ENCODE measurements at places on chromosomes 7 and 10.

- no peaks in the 10 kb centered on the region for H3K36me3 ChIP-seq
- peak; percentile 32 for DNase-seq
- H3K4me3 ChIP-seq: peak overlapping the region; percentile 63
Observed at GRCh38 chr10:16436367-16436757, 448 bp upstream of the PTER start.

DNA sequence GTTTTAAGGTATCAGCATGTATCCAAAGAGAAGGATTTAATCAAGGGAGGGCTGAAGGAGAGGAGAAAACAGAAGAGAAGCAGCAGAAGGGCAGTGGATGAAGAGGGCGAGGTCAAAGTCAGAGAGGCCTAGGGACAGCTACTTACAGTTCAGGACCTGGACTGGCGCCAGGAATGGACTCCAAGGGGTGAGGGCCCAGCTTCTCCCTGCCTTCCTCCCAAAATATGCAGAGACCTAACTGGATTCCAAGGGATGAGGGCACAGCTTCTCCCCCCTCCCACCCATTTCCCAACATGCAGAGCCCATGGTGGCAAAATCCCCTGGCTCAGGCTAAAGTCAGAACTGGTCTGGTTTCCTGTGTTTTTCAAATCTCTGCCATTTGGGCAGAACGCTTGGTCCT lies 3.4 kb upstream of the TCF7L2 start:
- no peaks in the 10 kb centered on the region for H3K27me3 ChIP-seq
- no peak for DNase-seq
- H3K36me3 ChIP-seq: no peaks in the 10 kb centered on the region
- peaks cover 14% of the 10 kb centered on the region for H3K4me1 ChIP-seq
- no peak overlapping the region for H3K27ac ChIP-seq

- no peaks in the 10 kb centered on the region for H3K27me3 ChIP-seq
- peaks cover 14% of the 10 kb centered on the region for H3K4me1 ChIP-seq
- H3K4me3 ChIP-seq: peak overlapping the region; percentile 27
- H3K36me3 ChIP-seq: no peaks in the 10 kb centered on the region
- peak; percentile 61 for DNase-seq
Observed at GRCh38 chr10:124354411-124355382, 64.0 kb downstream of the OAT start.

GRCh38 chr7:106075937-106076336 lies 36.2 kb downstream of the SYPL1 start:
- H3K4me1 ChIP-seq: peaks cover 7% of the 10 kb centered on the region
- H3K36me3 ChIP-seq: no peaks in the 10 kb centered on the region
- DNase-seq: no peak
- no peaks in the 10 kb centered on the region for H3K27me3 ChIP-seq
- no peak overlapping the region for H3K27ac ChIP-seq

DNA sequence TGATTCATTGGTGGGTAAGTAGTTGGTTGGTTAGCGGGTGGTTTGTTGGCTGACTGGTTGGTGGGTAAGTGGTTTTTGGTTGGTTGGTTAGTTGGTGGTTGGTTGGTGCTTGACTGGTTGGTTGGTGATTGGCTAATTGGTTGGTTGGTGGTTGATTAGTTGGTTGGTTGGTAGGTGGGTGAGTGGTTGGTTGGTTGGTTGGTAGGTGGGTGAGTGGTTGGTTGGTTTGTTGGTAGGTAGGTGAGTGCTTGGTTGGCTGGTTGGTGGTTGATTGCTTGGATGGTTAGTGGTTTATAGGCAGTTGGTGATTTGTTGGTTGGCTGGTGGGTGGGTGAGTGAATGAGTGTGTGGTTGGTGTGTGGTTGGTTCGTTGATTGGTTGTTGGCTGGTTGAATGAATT lies 44.2 kb downstream of the CALML3 start:
- H3K36me3 ChIP-seq: no peaks in the 10 kb centered on the region
- H3K27me3 ChIP-seq: peaks cover 3% of the 10 kb centered on the region
- H3K27ac ChIP-seq: no peak overlapping the region
- no peak for DNase-seq
- H3K4me1 ChIP-seq: peaks cover 31% of the 10 kb centered on the region
- H3K4me3 ChIP-seq: no peak overlapping the region
